ENCODE measurements at places on chromosomes 1 and 21.
A peak's percentile ranks its signal among the peaks of the same experiment; 100 is the strongest.

DNA sequence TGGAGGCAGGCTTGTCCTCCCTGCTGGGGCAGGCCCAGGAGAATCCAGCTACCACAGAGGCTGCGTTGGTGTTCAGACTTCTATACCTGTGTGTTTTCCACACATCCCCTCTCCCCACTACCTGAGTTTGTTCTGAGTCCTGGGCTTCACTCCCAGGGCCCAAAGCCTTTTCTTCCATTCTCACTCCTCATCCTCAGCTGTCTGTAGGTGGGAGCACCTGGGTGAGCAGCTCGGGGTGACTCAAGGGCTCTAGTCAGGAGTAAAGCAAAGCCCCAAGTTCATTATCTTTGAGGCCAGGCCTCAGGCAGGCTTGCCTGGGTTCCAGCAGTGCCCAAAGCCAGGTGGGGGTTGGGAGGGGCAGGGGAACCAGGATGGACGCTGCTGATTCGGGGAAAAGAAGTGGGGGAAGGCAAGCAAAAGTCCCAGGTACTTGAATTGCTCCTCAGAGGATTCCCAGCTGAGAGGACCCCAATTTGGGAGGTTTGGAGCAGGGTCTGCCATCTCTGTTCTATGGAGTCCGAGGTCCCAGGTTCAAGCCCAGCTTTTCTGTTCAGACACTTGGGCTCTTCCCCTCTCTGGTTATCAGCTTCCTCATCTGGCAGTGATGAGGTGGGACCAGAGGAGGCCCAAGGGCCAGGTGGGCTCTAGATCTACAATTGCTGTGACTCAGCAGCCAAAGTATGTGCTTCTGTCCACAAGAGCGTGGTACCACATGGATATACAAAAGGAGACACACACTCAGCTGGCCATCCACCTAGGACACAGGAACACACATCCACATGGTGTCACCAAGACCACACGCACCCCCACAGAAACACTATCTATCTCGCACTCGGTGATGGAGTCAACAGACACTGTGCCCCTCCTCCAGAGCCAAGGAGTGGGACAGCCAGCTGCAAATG lies 5.8 kb upstream of the PTPN7 start:
- DNase-seq = no peak

DNA sequence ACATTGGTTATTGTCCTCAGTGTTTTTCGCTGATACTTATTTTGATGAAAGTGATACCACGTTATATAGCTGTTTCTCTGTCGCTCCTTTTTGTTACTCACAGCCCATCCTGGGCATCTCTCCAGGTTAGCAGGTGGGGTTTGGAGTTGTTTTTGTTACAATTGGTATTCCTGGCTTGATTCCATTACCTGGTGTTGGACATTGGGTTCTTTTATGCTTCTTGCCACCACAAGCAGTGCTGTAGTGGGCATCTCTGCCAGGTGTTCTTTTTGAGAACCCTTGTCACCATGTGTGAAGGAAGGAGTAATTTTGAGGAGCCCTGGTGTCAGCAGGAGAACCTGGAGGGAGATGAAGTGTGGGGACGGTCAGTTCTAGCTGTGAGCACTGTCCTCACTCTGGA lies 47.5 kb upstream of the PWP2 start:
- no peak for DNase-seq

DNA sequence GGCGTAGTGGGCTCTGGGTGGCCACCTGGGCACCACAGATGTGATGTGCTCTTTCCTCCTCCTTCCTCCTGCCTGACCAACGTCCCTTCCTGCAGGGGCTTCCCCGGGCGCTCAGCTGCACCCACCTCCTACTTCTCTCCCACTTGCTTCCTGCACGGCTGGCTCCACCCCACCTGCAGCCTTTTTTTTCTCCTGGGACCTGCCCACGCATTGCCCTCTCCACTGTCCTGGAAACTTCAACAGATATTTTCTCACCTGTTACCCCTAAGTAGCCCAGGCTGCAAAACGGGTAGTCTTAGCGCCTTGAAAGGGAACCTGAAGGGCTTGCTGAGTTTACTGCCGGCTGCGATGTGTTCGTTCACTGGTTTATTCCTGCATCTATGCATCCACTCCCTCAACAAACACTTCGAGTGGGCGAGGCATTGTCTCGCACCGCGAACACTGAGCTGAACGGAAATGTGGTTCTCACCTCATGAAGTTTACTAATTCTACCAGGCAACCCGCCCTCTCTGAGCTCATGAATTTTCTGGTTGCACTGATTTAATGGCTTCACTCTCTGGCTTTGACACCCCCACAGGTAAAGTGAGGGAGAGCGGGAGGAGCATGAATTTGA lies 23.6 kb downstream of the ZBTB18 start:
- peak; percentile 52 for DNase-seq

GRCh38 chr1:167766538-167766937 lies 44.8 kb downstream of the MPZL1 start:
- DNase-seq = no peak

- no peak for DNase-seq
Measured at GRCh38 chr1:211751438-211751837, 76.0 kb upstream of the NEK2 start.

DNA sequence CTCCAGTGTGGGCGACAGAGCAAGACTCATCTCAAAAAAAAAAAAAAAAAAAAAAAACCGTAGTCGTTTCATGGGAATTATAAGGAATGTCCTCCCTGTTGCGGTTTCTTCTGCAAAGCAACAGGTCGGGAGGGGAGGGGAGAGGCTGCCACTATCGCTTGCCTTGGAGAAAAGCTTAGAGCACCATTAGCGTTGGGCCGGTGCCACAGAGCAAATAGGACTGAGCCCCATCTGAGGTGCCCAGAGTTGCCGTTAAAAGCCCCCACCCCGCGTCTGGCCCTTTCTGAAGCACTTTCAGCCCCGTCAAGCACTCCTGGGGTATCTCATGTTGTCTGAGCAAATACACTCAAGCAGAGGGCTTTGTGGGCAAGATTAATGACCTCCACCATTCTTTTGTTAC lies 2.2 kb downstream of the RIPPLY3 start:
- DNase-seq = no peak

- DNase-seq = no peak
Measured at GRCh38 chr1:198725090-198725489, 86.2 kb downstream of the PTPRC start.

DNA sequence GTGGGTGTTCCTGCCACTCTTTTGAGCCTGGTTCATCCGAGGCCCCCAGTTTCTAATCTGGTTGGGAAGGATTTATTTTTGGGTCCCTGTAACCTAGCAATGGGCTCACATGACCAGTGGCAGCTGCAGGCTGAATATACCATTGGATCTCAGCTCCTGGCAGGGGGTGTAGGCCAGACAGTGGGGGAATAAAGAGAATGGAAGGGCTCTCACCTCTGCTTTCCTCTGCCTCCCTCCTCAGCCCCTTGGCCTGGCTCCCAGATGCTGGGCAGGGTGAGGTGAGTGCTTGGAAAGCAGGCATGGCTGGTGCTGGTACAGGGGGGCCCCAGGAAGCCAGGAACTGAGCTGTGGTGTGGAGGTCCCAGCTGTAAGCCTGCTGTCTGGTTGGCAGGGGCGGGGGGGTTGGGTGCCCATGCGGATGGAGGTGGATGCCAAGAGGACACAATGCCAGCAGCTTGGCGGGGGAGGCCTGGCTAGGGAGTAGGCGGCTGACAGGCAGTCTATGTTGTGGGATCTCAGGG lies 3.6 kb upstream of the GPR61 start:
- no peak for DNase-seq

DNA sequence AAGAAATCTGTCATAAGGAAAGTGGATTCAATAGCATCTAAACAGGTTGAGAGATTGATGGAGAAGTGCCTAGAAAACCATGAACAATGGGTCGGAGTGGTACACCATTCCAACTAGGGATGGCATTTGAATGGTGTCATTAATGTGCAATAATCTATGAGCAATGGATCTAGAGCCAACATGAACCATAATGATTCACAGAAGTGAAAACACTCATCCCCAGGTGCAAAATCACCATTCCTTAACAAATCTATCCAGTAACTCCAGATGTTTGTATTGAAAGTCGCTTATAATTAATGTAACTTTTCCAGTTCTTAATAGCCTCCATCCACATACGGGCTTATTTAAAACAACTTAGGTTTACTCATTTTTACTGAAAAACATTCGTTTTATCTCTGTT lies 201.3 kb upstream of the ADGRL4 start:
- no peak for DNase-seq

- no peak for DNase-seq
Measured at GRCh38 chr1:210949489-210949888, 184.5 kb downstream of the KCNH1 start.

DNA sequence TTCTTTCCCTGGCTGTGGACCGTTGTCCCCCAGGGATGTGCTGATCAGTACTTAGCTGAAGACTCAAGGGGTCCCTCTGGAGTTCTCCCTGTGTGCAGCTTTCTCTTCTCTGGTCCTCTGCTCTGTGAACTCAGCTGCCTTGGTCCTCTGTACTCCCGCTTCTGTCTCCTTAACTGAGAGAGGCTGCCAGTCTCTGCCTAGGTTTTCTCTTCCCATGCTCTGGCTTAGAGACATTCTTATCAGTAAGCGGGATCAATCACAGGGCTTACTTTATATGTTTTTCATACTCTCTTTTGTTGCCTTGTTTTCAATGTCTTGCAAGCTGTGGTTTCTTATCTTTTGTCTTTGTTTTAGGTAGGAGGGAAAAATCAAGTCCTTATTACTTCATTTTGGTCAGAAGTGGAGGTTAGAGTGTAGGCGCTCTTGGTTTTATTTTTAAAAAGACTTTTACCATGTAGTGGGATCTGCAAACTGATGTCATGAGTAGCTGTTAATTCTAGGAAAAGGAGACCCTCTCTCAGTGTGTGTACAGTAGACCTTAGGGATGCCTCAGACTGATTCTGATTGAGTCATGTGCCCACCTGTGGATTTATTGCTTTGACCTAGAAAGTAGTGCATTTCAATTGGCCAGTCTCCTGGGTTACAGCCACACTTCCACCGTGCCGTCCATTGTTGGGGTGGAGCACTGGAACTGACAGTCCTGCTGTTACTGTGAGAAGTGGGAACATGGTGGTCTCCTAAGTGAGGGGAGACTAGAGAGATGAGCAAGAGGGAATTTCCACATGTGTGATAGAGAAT lies 46.6 kb downstream of the TTC3 start:
- DNase-seq = no peak

- DNase-seq = no peak
Measured at GRCh38 chr1:55860798-55861519, 645.8 kb upstream of the USP24 start.

- DNase-seq = no peak
Measured at GRCh38 chr1:19044471-19044870, 88.0 kb upstream of the IFFO2 start.

DNA sequence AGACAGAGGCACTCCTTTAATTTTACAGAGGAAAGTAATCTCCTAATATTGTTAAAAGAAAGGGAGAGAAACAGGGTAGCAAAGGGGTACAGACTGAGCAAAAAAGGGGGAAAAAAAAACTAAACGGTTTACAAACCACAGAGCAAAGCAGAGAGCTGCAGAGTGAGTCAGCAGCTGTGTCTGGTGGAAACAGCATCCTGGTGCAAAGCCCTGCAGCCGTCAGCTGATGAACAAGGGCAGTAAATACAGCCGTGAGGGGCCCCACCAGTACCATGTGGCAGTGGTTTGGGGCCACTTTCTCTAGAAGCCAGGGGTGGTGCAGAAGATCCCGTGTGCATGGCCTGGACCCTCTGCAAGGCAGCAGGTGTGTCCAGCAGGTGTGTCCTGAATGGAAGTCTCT lies 111.3 kb downstream of the ERG start:
- no peak for DNase-seq

- DNase-seq = no peak
Measured at GRCh38 chr1:38546636-38547035, 312.9 kb downstream of the RRAGC start.

DNA sequence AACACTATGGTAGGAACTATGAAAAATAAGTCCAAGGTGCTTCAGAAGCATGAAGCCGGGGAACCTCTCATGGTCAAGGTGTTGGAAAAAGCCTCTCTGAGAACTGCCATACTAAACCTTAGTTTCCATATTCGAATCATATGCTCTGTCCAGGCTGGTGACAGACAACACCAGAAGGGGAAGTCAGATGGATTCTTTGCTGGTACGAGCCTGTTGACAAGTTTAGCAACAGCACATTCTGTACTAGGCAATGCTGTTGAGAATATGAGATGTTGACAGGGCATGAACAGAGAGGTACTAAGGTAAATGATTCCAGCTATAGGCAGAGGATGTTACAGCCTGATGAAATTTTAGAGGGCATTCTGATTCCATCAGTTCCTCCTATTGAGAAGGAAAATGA lies 461.3 kb upstream of the ZRANB2 start:
- DNase-seq = no peak

- DNase-seq = no peak
Measured at GRCh38 chr1:26005434-26006105, 7.7 kb upstream of the PAFAH2 start.

- DNase-seq = no peak
Measured at GRCh38 chr21:40902993-40903392, 56.0 kb upstream of the DSCAM start.

- DNase-seq = no peak
Measured at GRCh38 chr1:41578712-41579335, 94.3 kb upstream of the EDN2 start.

Data from stimulated activated CD4-positive, alpha-beta T cell treated with anti-CD3 and anti-CD28 coated beads, Interleukin-4, amount 100 ng/mL, for 24 hours (primary cell).